NCI-H2081 treated with DMSO at 0.1 percent for 48 hours (cell line): ENCODE measurements at places on chromosomes 1 and 21.

DNA sequence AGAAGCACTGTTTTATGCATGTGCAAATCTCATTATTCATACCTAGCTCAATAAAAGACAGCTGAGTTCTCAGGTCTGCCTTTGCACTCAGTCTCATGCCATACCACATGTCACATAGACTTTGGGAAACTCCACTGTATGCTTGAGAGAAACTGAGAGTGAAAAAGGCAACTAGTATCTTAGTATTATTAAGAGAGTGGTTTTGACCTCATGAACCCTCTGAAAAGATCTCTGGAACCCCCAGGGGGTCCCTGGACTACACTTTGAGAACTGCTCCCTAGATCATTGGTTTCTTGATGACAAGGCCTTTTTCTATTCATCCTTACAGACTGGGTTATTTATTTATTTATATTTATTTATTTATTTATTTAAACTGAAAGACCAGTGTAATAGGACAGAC, 3.7 kb upstream of the RHEX start:
- no peak for DNase-seq

DNA sequence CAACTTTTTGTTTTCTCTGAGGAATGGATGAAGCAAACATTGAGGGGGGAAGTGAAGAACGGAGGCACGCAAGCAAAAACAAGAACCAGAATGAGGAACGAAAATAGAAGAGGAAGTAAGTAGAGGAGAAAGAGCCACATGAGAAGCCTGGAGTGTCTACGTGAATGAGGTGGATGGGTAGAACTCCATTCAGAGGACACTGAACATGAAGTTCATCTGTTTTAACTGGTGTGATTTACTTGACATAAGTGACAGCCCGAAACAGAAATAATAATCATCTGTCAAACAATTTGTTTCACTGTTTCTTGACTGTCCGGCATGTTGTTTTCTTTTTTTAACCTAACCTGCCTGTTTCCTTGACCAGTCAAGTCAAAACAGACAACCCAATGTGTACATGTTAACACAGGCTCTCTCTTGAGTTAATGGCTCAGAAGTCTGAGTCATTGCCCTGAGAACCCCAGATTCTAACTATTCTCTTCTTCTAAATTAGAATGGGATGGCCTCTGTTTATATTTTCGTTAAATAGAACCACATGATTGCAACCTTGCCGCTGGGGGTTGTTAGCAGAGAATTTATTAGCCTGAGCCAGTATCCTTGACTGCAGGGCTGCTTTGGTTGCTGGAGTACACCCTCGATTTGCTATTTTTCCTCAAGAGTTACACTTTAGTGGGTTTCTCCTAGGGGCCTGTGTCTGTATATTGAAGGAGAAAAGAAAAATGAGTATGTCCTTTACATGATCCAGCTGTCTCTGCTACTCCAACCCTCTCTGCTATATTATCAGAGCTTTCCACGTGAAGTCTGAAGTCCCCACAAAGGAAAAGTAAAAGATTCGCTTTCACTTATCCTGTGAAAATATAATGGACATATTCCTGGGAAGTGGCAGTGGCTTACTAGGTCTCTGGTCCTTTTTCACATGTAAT, 151.7 kb downstream of the ZC3H11B start:
- DNase-seq: no peak

DNA sequence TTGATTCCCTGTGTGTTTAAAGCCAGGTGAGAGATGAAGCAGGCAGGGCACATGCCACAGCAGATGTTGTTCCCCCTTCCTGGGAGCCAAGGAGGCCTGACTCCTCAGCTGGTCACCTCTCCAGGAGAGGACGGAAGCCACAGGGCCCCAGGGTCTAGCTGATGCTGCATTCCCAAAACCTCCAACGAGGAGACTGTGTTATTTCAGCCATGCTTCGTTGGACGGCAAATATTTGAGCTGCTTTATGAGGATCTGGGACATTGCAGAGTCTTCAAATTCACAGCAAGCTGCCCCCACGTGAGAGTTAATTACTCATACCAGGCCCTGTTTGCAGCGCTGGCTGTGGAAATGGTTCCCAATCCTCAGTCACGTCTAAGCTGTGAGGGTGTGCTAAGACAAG, 85.3 kb downstream of the CDC7 start:
- no peak for DNase-seq

DNA sequence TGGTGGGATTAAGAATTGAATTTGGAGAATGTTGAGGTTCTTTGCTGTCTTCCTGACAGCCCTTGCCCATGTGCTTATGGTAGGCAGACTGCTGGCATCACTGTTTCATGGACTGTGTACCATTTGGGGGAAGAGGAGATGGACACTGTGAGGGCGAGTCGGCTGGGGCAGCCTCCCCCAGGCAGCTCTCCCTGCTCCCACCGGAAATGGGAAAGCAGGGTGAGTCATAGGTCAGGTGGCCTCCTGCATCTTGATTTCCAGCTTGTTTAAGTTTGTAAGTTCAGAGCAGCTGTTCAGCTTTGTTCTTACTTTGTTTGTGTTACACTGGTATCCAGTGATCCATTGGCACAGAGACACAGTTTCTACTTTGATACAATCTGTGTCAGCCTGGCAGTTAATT, 87.2 kb upstream of the CNIH3 start:
- no peak for DNase-seq

DNA sequence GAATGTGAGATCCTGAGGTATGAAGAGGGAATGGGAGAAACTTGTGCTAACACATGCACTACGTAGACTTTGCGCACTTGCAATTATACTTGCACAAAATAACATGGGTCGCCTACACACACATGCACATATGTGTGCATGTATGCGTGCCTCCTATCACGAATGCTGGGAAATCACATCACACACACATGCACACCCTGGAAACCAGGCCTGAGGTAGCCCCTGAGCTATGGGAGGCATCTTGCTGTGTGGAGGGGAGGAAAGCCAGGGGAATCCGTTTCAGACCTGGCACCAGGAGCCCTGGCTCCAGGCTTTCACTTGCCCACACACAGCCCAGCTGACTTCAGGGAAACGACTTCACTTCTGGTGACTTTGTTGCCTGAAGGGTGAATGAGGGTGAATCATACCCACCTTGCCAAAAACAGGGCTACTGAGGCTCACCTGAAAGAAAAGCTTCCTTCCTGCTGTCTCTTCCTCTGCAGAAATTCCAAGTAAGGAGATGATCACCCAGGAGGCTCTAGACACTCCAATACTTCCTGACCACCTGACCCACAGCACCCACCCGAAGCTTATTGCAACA, 136.0 kb upstream of the NGF start:
- no peak for DNase-seq

DNA sequence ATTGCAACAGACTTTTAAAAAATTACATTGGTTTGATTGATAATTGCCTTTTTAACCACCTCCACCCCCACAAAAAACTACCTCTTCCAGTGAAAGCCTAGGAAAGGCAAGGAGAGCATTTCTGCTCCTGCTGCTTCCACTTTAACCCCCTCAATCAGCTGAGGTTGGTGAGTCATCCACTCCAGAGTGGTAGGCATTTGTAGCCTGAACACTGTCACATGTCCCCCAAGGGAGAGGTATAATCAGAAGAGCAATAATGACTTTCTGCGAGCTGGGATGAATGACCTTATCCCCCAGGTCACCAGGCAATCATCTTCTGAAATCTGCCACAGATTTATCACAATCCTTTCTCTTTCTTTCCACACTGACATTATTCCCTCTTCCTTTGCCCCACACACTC, 126.6 kb upstream of the CAMK1G start:
- DNase-seq: no peak

DNA sequence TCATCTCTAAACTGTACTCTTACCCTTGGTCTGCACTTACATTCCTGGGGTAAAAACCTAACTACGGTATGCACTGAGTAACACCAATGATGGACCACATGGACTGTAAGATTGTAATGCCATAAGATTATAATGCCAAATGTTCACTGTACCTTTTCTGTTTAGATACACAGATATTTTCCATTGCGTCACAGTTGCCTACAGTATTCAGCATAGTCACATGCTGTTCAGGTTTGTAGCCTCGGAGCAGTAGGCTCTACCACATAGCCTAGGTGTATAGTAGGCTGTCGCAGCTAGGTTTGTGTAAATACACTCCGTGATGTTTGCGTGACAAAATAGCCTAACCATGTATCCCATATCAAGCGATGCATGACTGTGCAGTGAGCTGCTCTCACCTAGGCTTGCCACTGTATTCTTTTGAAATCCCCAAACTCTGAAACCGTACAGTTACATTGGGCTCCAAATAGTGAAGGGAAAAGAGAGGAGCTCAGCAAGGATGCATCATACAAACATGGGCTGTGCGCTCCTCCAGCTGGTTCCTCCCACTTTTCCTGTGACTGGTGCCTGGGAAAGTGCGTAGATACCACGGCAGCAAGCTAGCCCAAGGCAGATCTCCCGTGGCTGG, 35.2 kb downstream of the CFAP57 start:
- DNase-seq: no peak

- DNase-seq: no peak
Measured at GRCh38 chr1:109630081-109630897, 10.7 kb downstream of the AMPD2 start.

GRCh38 chr1:24179251-24179840, 7.7 kb downstream of the IFNLR1 start:
- DNase-seq: no peak

GRCh38 chr21:42254651-42255601, 36.0 kb downstream of the ABCG1 start:
- no peak for DNase-seq

DNA sequence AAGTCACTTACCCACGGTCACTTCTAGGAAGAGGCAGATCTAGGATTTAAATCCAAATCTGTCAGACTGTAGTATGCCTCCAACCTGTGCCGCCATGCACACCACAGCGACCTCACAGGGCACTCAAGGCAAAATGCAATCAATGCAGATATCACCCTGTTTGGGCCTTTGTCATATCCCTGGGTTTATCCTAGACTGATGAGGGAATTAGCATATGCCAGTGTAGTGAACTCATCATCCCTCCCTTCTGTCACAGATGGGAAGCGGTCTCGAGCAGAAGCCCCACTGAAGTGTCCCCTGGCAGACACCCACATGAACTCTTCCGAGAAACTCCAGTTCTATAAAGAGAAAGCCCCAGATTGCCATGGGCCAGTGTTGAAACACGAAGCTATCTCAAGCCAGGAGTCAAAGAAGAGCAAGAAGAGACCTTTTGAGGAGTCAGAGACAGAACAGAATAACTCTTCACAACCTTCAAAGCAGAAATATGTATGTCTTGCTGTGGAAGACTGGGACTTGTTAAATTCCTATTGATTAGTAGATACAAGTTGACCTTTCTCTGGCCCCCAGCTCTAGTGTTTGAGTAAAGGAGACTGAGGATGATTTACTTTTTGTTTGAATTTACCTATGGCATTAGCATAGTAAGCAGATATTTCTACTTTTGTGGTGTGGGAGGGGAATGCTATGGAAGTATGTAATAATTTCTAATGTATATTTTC, 21.4 kb downstream of the LRRC42 start:
- no peak for DNase-seq

DNA sequence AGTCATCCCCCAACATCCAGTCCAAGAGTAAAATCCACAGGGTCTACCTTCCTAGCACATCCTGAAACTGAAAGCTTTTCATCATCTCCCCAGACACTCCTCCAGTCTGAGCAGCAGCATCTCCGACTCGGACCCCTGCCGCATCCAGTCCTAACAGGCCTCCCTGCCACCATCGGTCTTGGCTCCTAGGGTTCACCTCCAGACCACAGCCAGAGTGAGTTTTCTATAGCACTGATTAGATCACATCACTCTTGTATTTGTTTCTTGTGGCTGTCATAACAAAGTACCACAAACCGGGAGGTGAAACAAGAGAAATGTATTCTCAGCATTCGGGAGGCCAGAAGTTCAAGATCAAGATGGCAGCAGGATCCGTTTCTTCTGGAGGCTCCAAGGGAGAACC, 187.8 kb downstream of the TOMM20 start:
- DNase-seq: no peak

- no peak for DNase-seq
Measured at GRCh38 chr1:114671011-114671938, 1.4 kb upstream of the DENND2C start.

DNA sequence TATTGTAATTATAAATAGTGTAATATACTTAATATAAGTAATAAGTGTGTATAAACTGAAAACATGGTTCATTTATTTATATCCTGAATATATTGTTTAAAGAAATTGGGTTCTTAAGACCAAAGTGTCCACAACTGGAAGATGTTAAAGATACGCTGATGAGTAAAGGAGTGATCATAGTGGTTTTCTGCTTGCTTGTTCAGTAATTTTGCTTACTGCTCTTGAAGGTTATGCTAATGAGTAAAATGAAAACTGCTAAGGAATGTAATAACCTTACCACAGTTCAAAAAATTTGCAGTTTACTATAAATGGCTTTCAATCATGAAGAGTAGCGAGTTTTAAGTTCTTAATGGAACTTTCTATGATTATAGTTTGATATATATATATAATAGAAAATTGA, 22.0 kb downstream of the DONSON start:
- no peak for DNase-seq

GRCh38 chr1:210565306-210565705, 236.6 kb downstream of the HHAT start:
- no peak for DNase-seq

DNA sequence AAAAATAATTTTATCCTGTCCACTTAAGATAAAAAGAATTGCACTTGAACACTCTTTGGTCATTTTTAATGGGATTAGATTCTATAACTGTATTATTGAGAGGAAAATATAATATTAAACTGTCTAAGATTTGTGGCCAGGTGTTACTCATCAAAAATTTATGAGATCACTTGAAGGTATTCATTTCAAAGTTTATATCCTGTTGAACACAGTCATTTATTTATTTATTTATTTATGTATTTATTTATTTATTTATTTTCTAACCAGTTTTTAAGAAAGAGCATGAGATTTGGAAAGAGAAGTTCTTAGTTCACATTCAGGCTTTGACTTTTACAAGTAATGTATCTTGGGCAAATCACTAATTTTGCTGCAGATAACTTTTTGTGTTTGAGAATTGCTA, 692.7 kb downstream of the LTN1 start:
- DNase-seq: no peak

DNA sequence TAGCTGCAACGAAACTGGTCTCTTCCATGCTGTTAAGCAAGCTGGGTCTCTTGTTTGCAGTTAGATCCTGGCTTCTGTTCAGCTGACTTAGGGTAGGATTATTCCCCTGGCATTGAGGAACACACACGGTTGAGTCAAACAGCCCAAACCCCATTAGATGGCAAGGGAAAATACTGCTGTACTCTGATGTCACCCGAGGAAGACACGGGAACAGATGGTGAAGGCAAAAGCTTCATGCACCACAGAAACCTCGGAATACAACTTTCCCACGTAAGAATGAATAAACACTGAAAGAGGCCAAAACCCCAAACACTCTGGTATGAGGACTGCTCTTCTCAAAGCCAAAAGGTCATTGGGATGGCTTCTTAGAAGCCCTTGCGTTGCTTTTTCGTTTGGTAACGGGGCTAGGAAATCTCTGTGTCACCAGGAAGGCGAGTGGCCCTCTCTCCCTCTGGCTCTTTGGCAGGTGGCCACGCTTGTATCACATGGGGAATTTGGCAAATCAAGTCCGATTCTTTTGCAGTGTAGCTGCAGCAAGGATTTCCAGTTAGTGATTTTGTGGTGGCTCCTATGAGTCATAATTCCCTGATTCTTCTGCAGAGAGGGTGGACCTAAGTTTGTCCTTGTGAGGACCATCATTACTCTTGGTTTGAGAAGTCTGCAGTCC, 16.7 kb upstream of the LYST start:
- DNase-seq: peak; percentile 71
